Occipital lobe (tissue), 3 donors: ENCODE measurements at places on chromosomes 3 and 15. TPM values are rescaled to one million over a fixed set of nuclear protein-coding genes. Genes with fewer than 3 reads are reported as not detected.
A peak's percentile ranks its signal among the peaks of the same experiment; 100 is the strongest.

DNA sequence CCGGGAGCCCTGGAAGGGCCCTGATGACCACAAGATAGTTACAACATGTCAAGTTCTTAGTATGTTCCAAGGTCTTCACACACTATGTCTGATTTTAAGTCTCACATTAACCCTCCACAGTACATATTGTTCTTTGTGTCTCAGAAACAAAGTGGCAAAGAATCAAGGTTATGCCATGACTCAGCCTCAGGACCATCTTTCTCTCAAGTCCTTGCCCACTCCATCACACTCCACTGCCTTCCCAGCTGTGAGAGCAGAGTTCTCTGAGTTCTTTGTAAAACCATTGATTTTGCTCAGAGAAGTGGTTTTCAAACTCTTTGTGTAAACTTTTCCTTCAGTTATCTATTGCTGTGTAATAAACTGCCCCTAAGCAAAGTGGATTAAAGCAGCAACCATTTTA is 67.9 kb upstream of the C3orf80 start:
- DNase-seq: no peak

DNA sequence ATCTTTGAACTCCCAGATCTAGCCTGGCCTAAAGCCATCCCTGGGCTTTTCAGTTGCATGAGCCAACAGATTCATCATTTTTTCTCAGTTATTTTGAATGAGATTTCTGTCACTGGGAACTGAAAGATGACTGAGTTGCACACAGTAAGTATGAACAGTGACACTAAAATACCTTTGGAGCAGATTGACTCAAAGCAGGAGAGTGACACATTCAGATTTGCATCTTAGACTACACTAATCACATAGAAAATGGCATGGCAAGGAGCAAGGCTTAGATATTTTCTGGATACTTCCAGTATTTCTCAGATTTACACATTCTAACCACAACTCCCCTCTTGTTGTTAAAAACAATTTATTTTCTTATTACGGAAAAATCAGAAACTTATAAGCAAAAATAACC is 32.8 kb downstream of the SEC62 start:
- no peak for DNase-seq

Gene CHRM5
- 0.47 TPM for total RNA-seq

Gene TMOD2
- 241 TPM for total RNA-seq

Gene SCAP
- 82.0 TPM for total RNA-seq

- DNase-seq: no peak
Measured at GRCh38 chr15:25731411-25731810, 131.7 kb downstream of the ATP10A start.

GRCh38 chr3:121619691-121620090 is 26.5 kb downstream of the FBXO40 start:
- DNase-seq: no peak

DNA sequence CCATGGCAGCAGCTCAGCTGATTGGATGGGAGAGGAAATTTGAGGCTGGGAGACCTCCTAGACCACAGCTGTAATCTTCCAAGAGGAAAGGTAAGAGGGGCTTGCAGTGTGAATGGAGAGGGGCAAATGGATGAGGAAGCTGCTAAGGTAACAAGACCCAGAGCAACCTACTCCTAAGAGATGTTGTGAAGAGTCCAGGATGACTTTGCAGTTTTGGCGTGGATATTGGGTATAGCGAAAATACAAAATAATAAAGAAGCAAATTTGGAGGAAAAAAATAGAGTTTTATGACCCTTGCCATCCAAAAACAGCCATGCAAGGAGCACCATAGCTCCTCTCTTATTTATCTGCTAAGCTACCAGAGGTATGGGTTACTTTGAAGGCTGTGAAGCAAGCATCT is 186.6 kb downstream of the GREM1 start:
- DNase-seq: no peak

DNA sequence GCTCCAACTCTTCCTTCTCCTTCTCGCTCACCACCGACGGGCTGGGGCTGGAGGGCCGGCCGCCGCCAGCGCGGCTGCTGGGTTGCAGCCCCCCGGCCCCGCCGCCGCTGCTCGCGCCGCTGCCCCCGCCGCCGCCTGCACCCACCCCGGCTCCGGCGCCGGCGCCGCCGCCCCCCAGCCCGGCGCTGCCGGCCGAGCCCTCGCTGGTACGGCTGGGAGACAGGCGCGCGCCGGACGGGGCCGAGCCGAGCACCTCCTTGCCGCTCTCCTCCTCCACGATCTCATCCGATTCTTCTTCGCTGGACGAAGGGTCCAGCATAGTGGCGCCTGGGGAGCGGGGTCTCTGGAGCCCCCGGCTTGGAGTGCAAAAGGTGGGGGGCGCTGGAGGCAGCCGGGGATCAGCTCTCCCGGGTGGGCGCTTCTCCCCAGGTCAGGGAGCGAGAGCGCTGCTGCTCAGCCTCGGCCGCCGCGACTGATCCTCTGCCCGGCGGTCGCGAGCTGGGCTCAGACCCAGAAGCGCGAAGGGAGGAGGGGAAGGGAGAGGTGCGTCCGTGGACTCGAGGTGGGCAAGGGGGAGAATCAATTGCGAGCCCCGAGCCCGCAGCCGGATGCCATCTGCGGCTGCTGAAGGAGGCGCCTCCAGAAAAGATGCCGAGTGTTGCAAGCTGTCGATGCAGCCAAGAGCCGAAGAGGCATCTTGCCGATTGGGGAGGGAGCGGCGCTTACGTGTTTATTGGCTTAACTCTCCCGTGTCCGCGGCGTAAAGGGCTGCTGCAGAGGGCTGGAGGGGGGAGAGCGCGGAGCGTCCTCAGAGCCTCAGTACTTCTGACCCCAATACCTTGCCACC is at the start of gene CADPS:
CADPS (minus strand) TSS at position 706 of the 847 bp plus-strand sequence; CDS start at position 319, 387 bp downstream.
- DNase-seq: peak; percentile 62

DNA sequence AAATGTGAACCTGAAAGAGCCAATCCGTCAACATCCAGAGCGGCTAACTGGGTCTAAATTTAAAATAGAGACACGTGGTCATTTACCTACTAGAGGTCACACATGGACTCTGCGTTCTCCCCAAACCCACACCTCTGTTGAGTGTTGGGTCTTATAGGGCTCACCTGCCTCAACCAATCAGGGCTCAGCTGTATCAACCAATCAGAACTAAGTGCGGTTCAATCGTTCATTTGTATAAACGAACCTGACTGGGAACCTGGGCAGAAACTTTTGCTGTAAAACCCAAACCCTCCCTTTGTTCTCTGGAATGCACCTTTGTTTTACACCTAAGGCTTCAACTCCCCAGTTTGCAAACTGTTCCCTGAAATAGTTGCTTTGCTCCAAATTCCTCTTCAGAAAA is 8.9 kb downstream of the DNAAF4 start:
- DNase-seq: no peak

GRCh38 chr3:150521463-150521862 is 24.8 kb downstream of the SERP1 start:
- DNase-seq: no peak

Gene NAALADL2
- total RNA-seq: 10.6 TPM

GRCh38 chr15:53549697-53550305 is 209.7 kb downstream of the WDR72 start:
- no peak for DNase-seq

- DNase-seq: no peak
Measured at GRCh38 chr3:144524531-144524930, 552.9 kb downstream of the DIPK2A start.

GRCh38 chr3:196994056-196994455 is 25.4 kb upstream of the PIGZ start:
- DNase-seq: no peak

DNA sequence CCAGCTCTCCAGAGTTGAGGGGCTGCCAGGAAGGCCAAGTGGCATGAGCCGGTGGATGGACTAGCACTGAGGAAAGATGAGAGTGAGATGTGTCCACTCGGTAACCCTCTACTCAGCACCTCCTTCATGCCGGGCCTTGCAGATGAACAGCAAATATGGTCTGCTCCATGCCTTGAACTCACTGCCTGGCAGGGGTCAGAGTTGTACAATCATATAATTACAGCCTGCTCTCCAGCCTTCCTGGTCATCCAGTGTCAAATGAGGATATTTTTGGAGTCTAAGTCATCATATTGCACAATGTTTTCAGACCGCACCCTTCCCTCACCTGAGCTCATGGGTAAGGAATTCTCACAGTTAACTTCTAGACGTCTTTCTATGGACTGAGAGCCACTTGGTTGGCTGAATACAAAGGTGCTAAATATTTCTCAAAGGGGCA is 4.9 kb downstream of the MGLL start:
- no peak for DNase-seq

- no peak for DNase-seq
Measured at GRCh38 chr3:14699643-14700042, 24.7 kb downstream of the C3orf20 start.

Gene FILIP1L
- total RNA-seq: 1.2 TPM

GRCh38 chr3:153404157-153404556 is 242.1 kb downstream of the RAP2B start:
- DNase-seq: no peak

Gene ATP8B4
- total RNA-seq: 6.6 TPM

DNA sequence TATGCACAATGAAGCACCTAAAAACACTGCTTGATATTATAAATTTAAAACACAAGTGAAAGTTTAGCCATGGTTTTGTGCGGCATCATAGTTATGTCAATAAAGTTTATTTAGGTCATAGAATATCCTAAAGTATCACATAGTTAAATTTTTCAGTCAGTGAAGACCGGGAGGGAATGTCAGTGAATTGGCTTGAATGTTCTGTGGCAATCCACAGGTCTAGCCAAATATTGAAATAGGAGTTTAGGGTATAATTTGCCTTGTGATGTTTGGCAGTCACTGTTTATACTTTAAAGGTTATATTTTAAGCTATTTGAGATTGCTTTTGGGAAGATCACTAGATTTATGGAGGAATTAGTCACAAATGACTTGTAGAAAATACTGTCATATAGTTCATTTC is 79.7 kb upstream of the FLNB start:
- DNase-seq: no peak

GRCh38 chr3:167078070-167078622 is 302.0 kb downstream of the ZBBX start:
- no peak for DNase-seq

Gene CSPG5
- 131 TPM for total RNA-seq

DNA sequence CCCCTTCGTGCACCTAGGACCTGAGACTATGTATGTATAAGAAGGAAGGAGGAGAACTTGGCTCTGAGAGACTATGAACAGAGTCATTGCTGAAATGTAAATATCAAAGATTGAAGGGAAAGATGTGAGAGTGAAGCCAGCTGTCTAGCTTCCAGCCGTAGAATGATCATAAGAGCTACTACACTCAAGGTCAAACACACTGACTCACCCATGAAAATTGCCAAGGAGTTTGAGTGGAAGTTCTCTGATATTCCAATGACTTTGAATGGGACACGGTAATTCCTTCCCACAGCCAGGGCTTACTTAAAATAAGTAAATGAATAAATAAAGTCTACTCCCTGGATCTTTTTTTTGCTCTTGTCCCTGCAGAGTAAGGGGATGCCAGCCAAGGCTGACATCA is 398.9 kb upstream of the TPRG1 start:
- DNase-seq: no peak

- no peak for DNase-seq
Measured at GRCh38 chr3:194030372-194030771, 105.6 kb upstream of the HES1 start.

DNA sequence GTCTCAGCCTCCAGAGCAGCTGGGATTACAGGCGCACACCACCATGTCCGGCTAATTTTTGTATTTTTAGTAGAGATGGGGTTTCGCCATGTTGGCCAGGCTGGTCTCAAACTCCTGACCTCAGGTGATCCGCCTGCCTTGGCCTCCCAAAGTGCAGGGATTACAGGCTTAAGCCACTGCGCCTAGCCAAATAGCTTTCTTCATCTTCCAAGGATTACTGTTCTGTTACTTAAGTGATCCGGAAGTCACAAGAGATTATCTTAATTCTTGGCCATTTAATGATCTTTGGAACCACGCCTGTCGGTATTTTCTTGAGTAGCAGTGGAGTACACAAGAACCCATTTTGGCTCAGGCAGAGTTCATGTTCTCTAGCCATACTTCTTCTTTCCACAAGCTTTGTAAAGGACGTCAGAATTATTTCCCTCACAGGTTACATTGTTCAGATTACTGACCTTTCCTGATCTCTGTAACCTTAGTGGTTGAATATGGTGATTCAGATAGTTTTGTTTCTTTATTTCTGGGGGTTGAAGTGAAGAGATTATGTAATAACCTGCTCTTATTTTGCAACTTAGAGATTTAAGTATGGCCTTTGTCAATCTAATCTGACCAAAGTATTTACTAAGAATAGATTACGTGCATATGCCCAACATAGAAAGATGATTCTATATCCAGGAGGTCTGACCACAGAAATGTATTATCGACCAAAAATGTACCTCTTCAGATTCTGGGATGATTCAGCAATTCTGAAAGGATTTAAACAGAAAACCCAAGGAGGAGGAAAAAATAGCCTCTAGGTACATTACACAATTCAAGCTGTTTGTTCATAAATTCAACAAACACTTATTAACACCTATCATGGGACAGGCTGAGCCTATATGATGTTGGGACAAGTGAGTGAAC is 132.2 kb downstream of the GREM1 start:
- no peak for DNase-seq

DNA sequence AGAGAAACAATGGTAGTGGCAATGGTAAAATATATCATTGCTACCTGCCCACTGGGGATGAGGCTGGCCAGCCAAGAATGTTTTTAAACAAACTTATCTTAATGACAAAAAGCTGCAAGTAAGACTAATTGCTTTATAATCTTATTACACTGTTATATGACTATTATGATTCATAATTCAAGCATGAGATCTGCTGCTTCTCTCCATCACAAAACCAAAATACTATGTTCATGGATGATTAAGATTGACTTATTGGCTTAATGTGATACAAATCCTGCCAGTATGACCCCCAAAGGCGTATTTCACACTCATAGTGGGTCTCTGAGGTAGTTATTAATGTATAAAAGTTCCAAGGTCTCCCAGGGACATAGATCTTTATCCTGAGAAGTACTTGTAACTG is 52.6 kb downstream of the FBN1 start:
- DNase-seq: no peak

DNA sequence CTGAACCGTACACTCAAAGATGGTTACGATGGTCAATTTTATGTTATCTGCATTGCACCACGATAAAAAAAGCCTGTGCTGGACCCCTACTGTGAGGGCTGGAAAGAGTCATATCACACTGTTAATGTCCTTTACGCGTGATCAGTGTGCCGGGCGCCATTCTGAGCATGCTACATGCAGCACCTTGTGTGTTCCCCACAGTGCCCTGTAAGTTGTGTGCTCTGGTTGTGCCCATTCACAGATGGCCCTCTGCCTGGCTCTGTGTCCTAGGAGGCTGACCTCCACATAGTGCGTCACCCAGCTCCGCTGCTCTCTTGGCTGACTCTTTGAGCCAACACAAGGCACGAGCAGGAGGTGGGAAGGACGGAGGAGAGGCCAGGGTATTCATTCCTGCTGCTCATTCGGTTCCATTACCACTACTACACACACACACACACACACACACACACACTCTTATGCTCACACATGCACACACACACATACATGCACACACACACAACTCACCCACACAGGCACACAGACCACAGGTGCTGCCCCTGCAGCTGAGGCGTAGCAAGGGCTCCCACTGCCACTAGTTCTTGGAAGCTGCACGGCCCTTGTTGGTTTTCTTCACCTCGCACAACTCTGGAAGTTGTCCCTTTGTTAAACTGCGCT is 129.6 kb upstream of the IQSEC1 start:
- DNase-seq: no peak

Gene SQOR
- total RNA-seq: 3.1 TPM
